ENCODE measurements at places on chromosomes 2 and 18. TPM values are rescaled to one million over a fixed set of nuclear protein-coding genes. Genes with fewer than 3 reads are reported as not detected.
A peak's percentile ranks its signal among the peaks of the same experiment; 100 is the strongest.

DNA sequence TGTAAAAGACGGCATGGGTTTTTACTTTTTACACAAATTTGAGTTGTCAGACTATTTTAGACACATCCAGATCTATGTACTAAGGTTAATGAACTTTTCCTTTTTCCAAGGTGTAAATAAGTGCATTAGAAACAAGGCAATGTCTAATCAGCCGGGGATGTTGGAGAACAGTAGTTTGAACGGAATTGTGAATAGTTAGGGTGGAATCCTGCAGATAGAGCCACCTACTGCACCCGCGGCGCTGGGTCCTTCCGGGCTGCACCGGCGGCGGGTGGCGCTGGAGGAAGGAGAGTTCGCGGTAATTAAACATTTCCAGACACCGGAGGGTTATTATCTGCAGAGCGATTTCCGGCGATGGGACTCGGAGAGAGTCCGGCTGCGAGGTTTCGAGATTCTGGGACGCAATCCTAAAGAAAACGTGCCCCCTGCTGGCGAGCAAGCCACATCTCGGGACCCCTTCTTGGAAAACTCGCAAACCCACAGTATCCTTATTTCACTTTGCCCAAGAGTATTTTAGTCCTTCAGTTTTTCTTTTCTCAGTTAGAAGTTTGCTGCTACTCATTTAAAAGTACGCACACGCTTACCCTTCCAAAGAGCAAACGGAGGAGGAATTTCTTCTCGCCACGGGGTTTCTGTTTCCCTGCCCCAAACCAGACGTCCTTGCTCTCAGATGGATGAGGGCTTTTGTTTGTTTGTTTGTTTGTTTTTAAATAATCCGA lies 4.5 kb upstream of the OSR1 start:
- peak overlapping the region; percentile 71 for H3K4me3 ChIP-seq
- peaks cover 9% of the 10 kb centered on the region for H3K27me3 ChIP-seq
- peaks cover 14% of the 10 kb centered on the region for H3K4me1 ChIP-seq
- H3K27ac ChIP-seq: peak overlapping the region; percentile 14
- DNase-seq: peak; percentile 85
- H3K36me3 ChIP-seq: no peaks in the 10 kb centered on the region

Gene CRIM1
- total RNA-seq: 34.9 TPM

DNA sequence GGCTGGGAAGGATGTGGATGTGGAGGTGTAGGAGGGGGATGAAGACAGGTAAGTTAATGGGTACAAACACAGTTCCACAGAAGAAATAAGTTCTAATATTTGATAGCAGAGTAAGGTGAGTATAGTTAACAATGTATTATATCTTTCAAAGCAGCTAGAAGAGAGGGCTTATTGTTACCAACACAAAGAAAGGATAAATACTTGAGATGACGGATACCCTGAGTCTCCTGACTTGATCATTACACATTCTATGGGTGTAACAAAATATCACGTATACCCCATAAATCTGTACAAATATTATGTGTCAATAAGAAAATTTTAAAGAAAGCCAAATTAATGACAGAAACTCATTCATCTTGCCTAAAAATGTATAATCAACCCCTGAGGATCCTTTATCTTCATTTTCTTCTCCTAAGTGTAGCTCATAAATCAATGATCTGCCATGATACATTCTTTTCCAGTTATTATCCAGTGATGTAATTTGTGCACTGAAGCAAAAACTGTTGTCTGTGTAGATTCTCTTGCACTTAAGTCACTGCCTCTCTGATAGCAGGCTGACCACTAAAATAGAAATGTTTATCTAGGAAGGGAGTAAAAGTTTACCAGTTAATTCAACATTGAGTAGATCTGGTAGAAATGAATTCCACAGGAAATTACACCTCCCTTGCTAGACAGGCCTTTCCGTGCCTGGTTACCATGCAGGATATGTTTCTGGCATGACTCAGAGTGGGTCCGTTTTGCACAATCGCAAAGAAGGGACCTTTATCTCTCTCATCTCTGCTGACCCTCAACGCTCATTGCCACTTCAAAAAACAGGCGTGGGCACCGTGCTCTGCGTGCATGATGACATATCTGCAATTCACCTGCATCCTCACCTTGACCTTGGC lies 249.7 kb upstream of the NCKAP5 start:
- peaks cover 4% of the 10 kb centered on the region for H3K4me1 ChIP-seq
- no peak overlapping the region for H3K27ac ChIP-seq
- no peak overlapping the region for H3K4me3 ChIP-seq
- no peaks in the 10 kb centered on the region for H3K27me3 ChIP-seq
- no peaks in the 10 kb centered on the region for H3K36me3 ChIP-seq

GRCh38 chr2:224584111-224584784 lies 915 bp downstream of the CUL3 start:
- no peak for DNase-seq
- peaks cover 55% of the 10 kb centered on the region for H3K4me1 ChIP-seq
- H3K27me3 ChIP-seq: no peaks in the 10 kb centered on the region
- no peaks in the 10 kb centered on the region for H3K36me3 ChIP-seq

Gene PLEKHH2
- total RNA-seq: 0.93 TPM

GRCh38 chr2:190979906-190980629 lies 33.9 kb downstream of the STAT1 start:
- no peak overlapping the region for H3K4me3 ChIP-seq
- peaks cover 19% of the 10 kb centered on the region for H3K4me1 ChIP-seq
- no peaks in the 10 kb centered on the region for H3K36me3 ChIP-seq
- peak; percentile 89 for DNase-seq

GRCh38 chr2:207037896-207038295 lies 98.6 kb downstream of the CPO start:
- H3K27ac ChIP-seq: no peak overlapping the region
- no peaks in the 10 kb centered on the region for H3K4me1 ChIP-seq
- no peak overlapping the region for H3K4me3 ChIP-seq
- H3K27me3 ChIP-seq: no peaks in the 10 kb centered on the region
- no peaks in the 10 kb centered on the region for H3K36me3 ChIP-seq

DNA sequence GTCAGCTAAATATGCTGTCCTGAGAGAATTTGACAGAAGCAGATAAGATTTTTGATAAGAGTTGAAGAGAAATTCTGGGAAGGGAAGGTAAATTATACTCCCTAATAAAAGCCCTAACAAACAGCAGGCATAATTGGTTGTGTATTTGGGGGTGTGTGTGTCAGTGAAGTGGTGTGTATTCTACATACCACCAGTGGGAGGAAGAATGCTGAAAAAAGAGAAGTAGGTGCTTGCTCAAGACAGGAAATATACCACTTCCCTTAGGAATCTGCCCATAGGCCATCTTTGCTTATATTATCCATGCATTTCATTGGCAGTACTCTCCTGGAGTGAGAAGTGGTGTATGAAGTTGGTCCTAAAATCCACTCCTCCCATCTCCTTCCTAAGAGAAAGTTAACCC lies 76.2 kb downstream of the FMNL2 start:
- no peaks in the 10 kb centered on the region for H3K27me3 ChIP-seq
- H3K27ac ChIP-seq: no peak overlapping the region
- no peaks in the 10 kb centered on the region for H3K36me3 ChIP-seq
- no peak for DNase-seq
- peaks cover 37% of the 10 kb centered on the region for H3K4me1 ChIP-seq
- H3K4me3 ChIP-seq: no peak overlapping the region

Gene PKDCC
- 53.0 TPM for total RNA-seq

Gene FANCL
- 11.7 TPM for total RNA-seq

GRCh38 chr18:50281972-50282520 lies 723 bp upstream of the MBD1 start:
- H3K36me3 ChIP-seq: peaks cover 59% of the 10 kb centered on the region
- H3K27me3 ChIP-seq: no peaks in the 10 kb centered on the region
- H3K4me1 ChIP-seq: peaks cover 24% of the 10 kb centered on the region
- no peak for DNase-seq
- peak overlapping the region; percentile 94 for H3K27ac ChIP-seq

DNA sequence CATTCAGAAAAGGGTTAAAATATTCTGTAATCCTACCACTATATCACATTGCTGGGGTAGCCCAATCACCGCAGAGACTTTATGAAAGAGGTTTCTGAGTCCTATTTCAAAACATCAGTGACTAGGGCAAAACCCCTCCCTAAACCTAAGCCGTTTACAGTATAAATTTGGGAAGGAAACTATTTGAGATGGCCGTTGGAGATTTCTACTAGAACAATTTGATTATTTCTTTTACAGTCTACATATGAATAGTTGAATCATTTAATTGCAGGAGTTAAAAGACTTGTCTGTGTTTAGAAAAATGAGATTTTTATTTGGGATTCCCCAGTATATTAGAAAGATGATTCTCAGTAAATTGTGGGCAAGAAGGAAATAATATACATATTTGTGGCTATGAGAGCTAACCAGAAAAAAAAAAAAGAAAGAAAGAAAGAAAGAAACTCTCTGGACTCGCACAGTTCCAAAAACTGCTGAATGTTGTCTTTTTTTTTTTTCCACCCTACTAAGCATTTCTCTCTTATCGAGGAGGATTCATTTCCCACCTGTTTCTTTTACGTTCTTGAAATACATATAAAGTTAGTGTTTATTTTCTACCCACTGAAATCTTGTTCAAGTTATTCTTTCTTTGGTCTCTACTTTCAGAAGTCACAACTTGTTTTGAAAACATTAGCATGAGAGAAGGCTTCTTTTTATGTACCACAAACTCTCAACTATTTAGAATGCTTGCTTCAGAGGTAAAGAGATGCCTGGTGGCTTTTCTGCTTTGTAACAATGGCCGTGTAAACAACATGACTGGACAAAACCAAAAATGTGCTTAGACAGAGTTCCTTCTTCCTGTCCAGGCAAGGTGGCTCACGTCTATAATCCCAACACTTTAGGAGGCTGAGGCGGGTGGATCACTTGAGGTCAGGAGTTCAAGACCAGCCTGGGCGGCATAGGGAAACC lies 65.9 kb downstream of the BCL2 start:
- peak overlapping the region; percentile 5 for H3K4me3 ChIP-seq
- no peaks in the 10 kb centered on the region for H3K27me3 ChIP-seq
- DNase-seq: no peak
- H3K36me3 ChIP-seq: no peaks in the 10 kb centered on the region
- no peak overlapping the region for H3K27ac ChIP-seq

DNA sequence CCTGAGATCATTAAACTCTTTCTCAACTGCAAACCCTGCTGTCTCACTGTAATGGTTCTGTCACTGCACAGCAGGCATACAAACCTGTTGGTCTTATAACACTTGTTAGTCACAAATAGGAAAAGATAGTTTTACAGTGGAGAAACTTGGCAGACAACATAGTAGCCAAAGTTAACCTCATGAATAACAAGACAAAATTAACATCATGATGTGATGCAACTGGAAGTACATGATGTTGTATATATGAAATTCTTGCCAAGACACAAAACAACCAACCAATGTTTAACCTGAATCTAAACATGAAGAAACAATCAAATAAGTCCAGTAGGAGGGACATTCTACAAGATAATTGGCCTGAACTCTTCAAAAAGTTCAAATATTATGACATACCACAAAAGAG lies 189.3 kb downstream of the RNF152 start:
- no peaks in the 10 kb centered on the region for H3K36me3 ChIP-seq
- no peaks in the 10 kb centered on the region for H3K27me3 ChIP-seq
- no peak for DNase-seq
- H3K27ac ChIP-seq: no peak overlapping the region
- H3K4me3 ChIP-seq: no peak overlapping the region

DNA sequence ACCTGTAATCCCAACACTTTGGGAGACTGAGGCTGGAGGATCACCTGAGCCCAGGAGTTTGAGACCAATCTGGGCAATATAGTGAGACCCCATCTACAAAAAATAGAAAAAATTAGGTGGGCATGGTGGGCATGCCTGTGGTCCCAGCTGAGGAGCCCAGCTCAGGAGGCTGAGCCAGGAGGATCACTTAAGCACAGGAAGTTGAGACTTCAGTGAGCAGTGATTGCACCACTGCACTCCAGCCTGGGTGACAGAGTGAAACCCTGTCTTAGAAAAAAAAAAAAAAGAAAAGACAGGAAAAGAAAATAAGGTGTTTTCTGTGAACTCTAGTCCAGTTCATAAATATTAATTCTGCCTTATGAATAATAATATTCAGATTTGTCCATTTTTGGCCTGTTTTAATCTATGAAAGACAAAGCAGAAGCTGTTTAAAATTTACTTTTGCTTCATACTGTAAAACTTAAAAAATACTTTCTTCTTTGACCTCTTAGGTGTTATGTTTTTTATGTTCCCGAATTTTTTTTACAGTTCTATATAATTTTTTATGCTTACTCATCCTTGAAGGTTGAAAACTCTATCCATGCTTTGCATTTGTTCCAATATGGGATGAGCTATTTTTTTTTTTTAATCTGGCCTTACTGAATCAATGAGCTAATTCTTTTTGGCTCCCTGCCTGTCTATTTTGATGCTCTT lies 8.4 kb upstream of the ANXA4 start:
- no peak for DNase-seq
- peaks cover 14% of the 10 kb centered on the region for H3K4me1 ChIP-seq
- no peak overlapping the region for H3K27ac ChIP-seq
- H3K27me3 ChIP-seq: no peaks in the 10 kb centered on the region
- no peak overlapping the region for H3K4me3 ChIP-seq

DNA sequence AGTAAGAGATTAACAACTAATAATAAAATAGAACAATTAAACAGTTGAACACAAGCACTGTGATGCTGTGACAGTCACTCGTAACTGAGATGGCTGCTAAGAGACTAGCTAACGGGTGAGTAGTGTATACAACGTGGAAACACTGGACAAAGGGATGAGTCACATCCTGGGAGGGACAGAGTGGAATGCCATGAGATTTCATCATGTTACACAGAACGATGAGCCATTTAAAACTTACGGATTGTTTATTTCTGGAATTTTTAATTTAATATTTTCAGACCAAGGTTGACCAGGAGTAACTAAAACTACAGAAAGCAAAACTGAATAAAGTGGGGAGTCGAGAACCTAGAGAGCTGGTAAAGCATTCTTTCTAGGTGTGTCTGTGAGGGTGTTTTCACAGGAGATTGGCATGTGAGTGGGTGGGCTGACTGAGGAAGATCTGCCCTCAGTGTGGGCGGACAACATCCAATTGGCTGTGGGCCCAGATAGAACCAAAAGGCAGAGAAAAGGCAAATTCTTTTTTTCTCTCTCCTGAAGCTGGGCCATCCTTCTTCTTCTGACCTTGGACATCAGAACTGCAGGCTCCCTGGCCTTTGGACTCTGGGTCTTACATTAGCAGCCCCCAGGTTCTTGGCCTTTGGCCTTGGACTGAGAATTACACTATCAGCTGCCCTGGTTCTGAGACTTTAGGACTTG lies 14.6 kb downstream of the TMSB10 start:
- H3K36me3 ChIP-seq: no peaks in the 10 kb centered on the region
- peaks cover 8% of the 10 kb centered on the region for H3K4me1 ChIP-seq
- peak overlapping the region; percentile 70 for H3K27ac ChIP-seq

- no peaks in the 10 kb centered on the region for H3K4me1 ChIP-seq
- H3K36me3 ChIP-seq: no peaks in the 10 kb centered on the region
Observed at GRCh38 chr2:31694444-31694843, 113.7 kb upstream of the SRD5A2 start.

DNA sequence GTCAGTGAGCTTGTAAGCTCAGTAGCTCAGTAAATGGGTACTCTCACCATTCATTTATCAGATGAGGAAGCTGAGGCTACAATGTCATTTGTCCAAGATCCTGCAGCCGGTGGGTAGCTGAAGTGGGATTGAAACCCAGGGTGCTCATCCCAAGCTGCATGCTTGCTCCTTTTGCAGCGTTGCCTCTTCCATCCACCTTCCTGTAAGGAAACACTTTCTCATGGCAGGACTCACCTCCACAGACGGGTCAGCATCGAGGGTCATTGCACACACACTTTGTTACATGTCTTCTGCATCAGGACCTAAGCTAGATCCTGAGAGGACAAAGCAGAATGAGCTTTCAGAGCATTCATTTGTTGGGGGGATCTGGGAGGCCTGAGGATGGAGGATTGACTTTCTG lies 60.7 kb downstream of the ACOXL start:
- no peaks in the 10 kb centered on the region for H3K4me1 ChIP-seq
- peaks cover 19% of the 10 kb centered on the region for H3K27me3 ChIP-seq
- H3K4me3 ChIP-seq: no peak overlapping the region
- no peak for DNase-seq
- H3K27ac ChIP-seq: no peak overlapping the region

Gene TNFRSF11A
- 1.9 TPM for total RNA-seq
